ENCODE measurements at places on chromosomes 6 and 20. TPM values are rescaled to one million over a fixed set of nuclear protein-coding genes. Genes with fewer than 3 reads are reported as not detected.

The RGS17 gene
- total RNA-seq: 81.4 TPM

The FAM135A gene
- 89.0 TPM for total RNA-seq

The GPLD1 gene
- 8.9 TPM for total RNA-seq

The ZFP57 gene
- not detected for total RNA-seq

The SESN1 gene
- 29.5 TPM for total RNA-seq

The GRM4 gene
- total RNA-seq: 3.7 TPM

The SLC13A3 gene
- 7.9 TPM for total RNA-seq

The RSPO4 gene
- not detected for total RNA-seq

The CDK5RAP1 gene
- 18.9 TPM for total RNA-seq

The XKR7 gene
- 11.3 TPM for total RNA-seq

The RIPPLY2 gene
- 8.1 TPM for total RNA-seq

The FAXC gene
- 42.8 TPM for total RNA-seq

The DNAH8 gene
- under 0.01 TPM for total RNA-seq

The SLC22A16 gene
- 0.49 TPM for total RNA-seq

The MTFR2 gene
- total RNA-seq: 0.25 TPM

The CST5 gene
- not detected for total RNA-seq

The DDX39B gene
- total RNA-seq: 230 TPM

The CTCFL gene
- total RNA-seq: not detected

The OR2H2 gene
- not detected for total RNA-seq

The SCGN gene
- 30.7 TPM for total RNA-seq

The PLEKHG1 gene
- 11.8 TPM for total RNA-seq

The PTGIS gene
- 4.9 TPM for total RNA-seq

The SOD2 gene
- 35.4 TPM for total RNA-seq

The GINM1 gene
- total RNA-seq: 19.7 TPM

The KIF3B gene
- total RNA-seq: 94.2 TPM

The TULP4 gene
- 769 TPM for total RNA-seq

The C6orf141 gene
- total RNA-seq: 0.74 TPM

The RIPOR2 gene
- 21.4 TPM for total RNA-seq

Data from temporal lobe (tissue), 4 donors.